ENCODE measurements at places on chromosomes 5 and 9. TPM values are rescaled to one million over a fixed set of nuclear protein-coding genes. Genes with fewer than 3 reads are reported as not detected.

The FOXD4L5 gene
- total RNA-seq, result not detected

The NIPBL gene
- 22.3 TPM for total RNA-seq

The INVS gene
- 36.5 TPM for total RNA-seq

The DHX29 gene
- 51.8 TPM for total RNA-seq

The IRX4 gene
- total RNA-seq, result not detected

The SPAAR gene
- total RNA-seq, result not detected

The PCDHB16 gene
- under 0.01 TPM for total RNA-seq

The ANKRD55 gene
- 0.44 TPM for total RNA-seq

The SUSD3 gene
- not detected for total RNA-seq

The STPG3 gene
- not detected for total RNA-seq

The ADCY2 gene
- not detected for total RNA-seq

The FOXD4L4 gene
- total RNA-seq, result 0.14 TPM

The TMEM203 gene
- total RNA-seq, result 28.9 TPM

The C5orf52 gene
- total RNA-seq, result not detected

The PCA3 gene
- total RNA-seq, result not detected

The SLC45A2 gene
- total RNA-seq, result not detected

The TMEM174 gene
- not detected for total RNA-seq

The CDKN2A gene
- total RNA-seq, result 16.9 TPM

The AGXT2 gene
- not detected for total RNA-seq

The ZNF367 gene
- 9.0 TPM for total RNA-seq

The PLEKHG4B gene
- total RNA-seq, result under 0.01 TPM

The CLK4 gene
- total RNA-seq, result 27.5 TPM

The ISL1 gene
- total RNA-seq, result not detected

The SPINK6 gene
- total RNA-seq, result not detected

The CATSPER3 gene
- not detected for total RNA-seq

The TMEM215 gene
- total RNA-seq, result not detected

The CDH18 gene
- total RNA-seq, result not detected

The FOXD1 gene
- total RNA-seq, result 23.6 TPM

The CDX1 gene
- total RNA-seq, result 0.57 TPM

The SETX gene
- 125 TPM for total RNA-seq

The HTR1A gene
- not detected for total RNA-seq

The SOHLH1 gene
- not detected for total RNA-seq

The SCGB3A2 gene
- not detected for total RNA-seq

The SH3GL2 gene
- 0.72 TPM for total RNA-seq

The PBX3 gene
- total RNA-seq, result 15.8 TPM

The GAPT gene
- not detected for total RNA-seq

The DMXL1 gene
- 41.9 TPM for total RNA-seq
